ENCODE measurements at places on chromosomes 5 and 9. TPM values are rescaled to one million over a fixed set of nuclear protein-coding genes. Genes with fewer than 3 reads are reported as not detected.

The ATP6V0E1 gene
- total RNA-seq, result 77.1 TPM

The ANKRD18B gene
- total RNA-seq, result 11.0 TPM

The SCGB3A2 gene
- 57.3 TPM for total RNA-seq

The DND1 gene
- total RNA-seq, result 2.9 TPM

The FOXD4L5 gene
- 0.07 TPM for total RNA-seq

- peaks cover 14% of the 10 kb centered on the region for H3K36me3 ChIP-seq
- H3K27ac ChIP-seq, result peak overlapping the region; percentile 91
- no peak for DNase-seq
- H3K4me1 ChIP-seq, result peaks cover 43% of the 10 kb centered on the region
- no peaks in the 10 kb centered on the region for H3K27me3 ChIP-seq
Observed at GRCh38 chr5:9456435-9457042, 89.3 kb downstream of the SEMA5A start.

- no peak for DNase-seq
- H3K27ac ChIP-seq, result no peak overlapping the region
- H3K27me3 ChIP-seq, result peaks cover 5% of the 10 kb centered on the region
- no peaks in the 10 kb centered on the region for H3K36me3 ChIP-seq
- no peak overlapping the region for H3K4me3 ChIP-seq
- H3K4me1 ChIP-seq, result no peaks in the 10 kb centered on the region
Observed at GRCh38 chr5:174247301-174247700, 201.8 kb downstream of the NSG2 start.

GRCh38 chr9:83454076-83454475 is 84.1 kb downstream of the FRMD3 start:
- H3K27me3 ChIP-seq, result no peaks in the 10 kb centered on the region
- no peak overlapping the region for H3K4me3 ChIP-seq
- no peaks in the 10 kb centered on the region for H3K36me3 ChIP-seq
- H3K4me1 ChIP-seq, result no peaks in the 10 kb centered on the region

DNA sequence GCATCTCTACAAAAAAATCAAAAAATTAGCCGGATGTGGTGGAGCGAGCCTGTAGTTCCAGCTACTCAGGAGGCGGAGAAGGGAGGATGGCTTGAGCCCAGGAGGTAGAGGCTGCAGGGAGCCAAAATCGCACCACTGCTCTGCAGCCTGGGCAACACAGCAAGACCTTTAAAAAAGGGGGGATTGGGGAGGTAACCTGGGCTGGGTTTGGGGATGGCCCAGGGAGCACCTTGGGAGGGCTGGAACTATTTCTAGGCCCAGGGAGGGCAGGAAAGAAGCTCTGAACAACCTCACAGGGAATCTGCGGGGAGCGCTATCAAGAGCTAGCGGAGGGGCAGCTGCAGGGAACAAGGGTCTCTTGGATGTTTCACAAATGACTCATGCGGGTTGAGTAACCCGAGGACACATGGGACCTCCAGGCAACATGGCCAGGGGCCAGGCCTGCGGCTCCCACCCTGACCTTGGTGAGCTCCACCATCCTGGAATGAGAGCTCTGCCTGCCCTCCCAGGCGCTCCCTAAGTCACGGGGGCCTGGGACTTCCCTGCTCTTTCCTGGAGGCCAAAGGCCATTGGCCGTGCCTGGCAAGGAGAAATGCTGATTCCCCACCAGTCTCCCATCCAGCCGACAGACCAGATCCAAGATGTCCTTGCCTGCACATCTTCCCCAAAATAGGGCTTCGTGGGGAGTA is 23.4 kb downstream of the SARDH start:
- H3K27ac ChIP-seq, result 0 out of 2 replicates have a peak overlapping the region, but pooled peaks have one; percentile 49
- H3K27me3 ChIP-seq, result no peaks in the 10 kb centered on the region
- no peak for DNase-seq
- peaks cover 5% of the 10 kb centered on the region for H3K4me1 ChIP-seq

DNA sequence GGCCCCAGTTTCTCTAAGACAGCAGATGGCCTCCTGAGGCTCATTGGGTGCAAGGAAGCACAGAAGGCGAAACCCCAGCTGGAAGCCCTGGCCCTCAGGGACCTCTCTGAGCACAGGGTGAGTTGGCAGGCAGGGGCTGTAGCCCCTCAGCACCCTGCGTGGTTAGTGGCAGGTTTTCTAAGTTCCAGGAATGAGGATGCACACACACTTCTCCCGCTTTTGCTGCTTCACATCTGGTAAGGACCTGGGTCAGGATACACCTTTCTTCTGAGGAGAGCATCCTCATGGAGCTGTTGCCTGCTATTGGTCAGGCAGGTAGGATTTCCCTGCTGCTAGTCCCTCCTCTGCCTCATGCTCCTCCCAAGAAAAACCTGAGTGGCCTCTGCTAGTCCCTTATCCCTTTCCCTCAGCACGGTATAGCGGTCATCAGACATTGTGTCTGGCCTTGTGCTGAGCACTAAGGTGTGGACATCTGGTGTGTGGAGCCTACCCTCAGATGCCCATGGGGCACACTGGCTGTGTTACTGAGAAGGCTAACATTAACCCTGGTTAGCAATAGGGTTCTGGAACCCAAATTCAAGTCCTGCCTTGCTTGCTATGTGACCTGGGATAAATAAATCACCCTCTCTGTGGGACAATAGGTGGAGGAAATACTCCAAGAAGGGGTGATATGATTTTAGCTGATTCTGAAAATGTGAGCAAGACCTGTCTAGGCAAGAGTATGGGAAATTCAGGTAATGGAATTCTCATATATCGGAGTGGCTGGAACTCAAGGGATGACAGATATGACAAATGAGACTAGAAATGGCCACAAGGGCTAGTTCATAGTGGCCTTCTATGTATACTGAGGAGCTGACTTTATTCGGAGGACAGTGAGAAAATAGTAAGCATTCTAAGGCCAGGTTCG is 1.6 kb downstream of the SLC22A4 start:
- peaks cover 34% of the 10 kb centered on the region for H3K27me3 ChIP-seq
- H3K4me1 ChIP-seq, result peaks cover 13% of the 10 kb centered on the region
- DNase-seq, result no peak

- peaks cover 3% of the 10 kb centered on the region for H3K4me1 ChIP-seq
- no peak overlapping the region for H3K27ac ChIP-seq
- peaks cover 5% of the 10 kb centered on the region for H3K27me3 ChIP-seq
- DNase-seq, result no peak
- H3K4me3 ChIP-seq, result no peak overlapping the region
- H3K36me3 ChIP-seq, result peaks cover 17% of the 10 kb centered on the region
Observed at GRCh38 chr5:180111273-180112002, 39.9 kb upstream of the RNF130 start.

DNA sequence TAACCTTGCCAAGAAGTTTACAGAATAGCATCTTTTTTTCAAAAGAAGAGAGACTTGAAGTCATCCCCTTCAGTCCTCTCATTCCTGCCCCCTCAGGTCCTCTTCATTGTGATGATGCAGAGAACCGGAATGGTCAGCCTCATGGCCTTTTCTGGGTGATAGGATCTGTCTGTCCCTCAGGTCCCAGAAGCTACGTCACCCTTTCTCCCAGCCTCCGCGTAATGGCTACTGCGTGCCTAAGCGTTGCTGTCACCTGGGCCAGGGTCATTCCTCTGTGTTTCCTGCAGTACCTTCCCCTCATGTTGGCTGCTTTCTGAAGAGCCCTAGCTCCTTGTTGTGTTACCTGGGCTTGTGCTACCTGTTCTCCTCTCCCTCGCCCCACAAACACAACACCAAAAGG is 4.7 kb downstream of the PIK3R1 start:
- peaks cover 59% of the 10 kb centered on the region for H3K27me3 ChIP-seq
- no peak overlapping the region for H3K4me3 ChIP-seq
- H3K4me1 ChIP-seq, result peaks cover 14% of the 10 kb centered on the region
- DNase-seq, result no peak
- no peak overlapping the region for H3K27ac ChIP-seq

- H3K27me3 ChIP-seq, result no peaks in the 10 kb centered on the region
- H3K4me1 ChIP-seq, result peaks cover 9% of the 10 kb centered on the region
Observed at GRCh38 chr9:121399883-121400607, 30.0 kb upstream of the STOM start.

GRCh38 chr9:96513622-96514021 is 63.7 kb downstream of the HABP4 start:
- no peaks in the 10 kb centered on the region for H3K27me3 ChIP-seq
- H3K4me1 ChIP-seq, result peaks cover 12% of the 10 kb centered on the region
- peak overlapping the region; percentile 89 for H3K27ac ChIP-seq
- DNase-seq, result no peak

DNA sequence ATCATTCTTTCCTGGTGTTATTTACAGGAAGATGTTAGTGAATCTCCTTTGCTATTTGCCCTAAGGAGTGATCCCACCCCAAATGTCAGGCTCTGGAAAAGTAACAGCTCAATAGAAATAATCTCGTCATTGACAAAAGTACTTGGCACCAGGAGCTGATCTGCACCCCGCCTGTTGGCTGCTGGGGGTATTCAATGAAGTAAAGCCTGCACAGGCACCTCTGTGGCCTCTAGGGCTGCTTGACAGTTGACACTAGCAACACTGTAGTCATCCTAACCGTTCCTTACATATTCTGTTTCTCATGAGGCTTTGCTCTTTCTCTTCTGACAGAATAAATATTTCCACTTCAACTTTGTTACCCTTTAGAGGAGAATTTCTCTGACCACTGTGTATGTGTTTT is 103.4 kb downstream of the DOCK2 start:
- H3K27me3 ChIP-seq, result no peaks in the 10 kb centered on the region
- H3K4me1 ChIP-seq, result peaks cover 1% of the 10 kb centered on the region
- DNase-seq, result no peak
- H3K36me3 ChIP-seq, result no peaks in the 10 kb centered on the region
- H3K27ac ChIP-seq, result no peak overlapping the region

GRCh38 chr5:139426203-139426885 is 13.0 kb downstream of the DNAJC18 start:
- H3K27ac ChIP-seq, result 0 out of 2 replicates have a peak overlapping the region, but pooled peaks have one; percentile 19
- H3K36me3 ChIP-seq, result peaks cover 31% of the 10 kb centered on the region
- DNase-seq, result no peak

- H3K27ac ChIP-seq, result no peak overlapping the region
- H3K36me3 ChIP-seq, result no peaks in the 10 kb centered on the region
- H3K27me3 ChIP-seq, result peaks cover 6% of the 10 kb centered on the region
- H3K4me3 ChIP-seq, result no peak overlapping the region
- H3K4me1 ChIP-seq, result peaks cover 33% of the 10 kb centered on the region
- DNase-seq, result no peak
Observed at GRCh38 chr5:127960270-127960691, 123.3 kb upstream of the SLC12A2 start.

DNA sequence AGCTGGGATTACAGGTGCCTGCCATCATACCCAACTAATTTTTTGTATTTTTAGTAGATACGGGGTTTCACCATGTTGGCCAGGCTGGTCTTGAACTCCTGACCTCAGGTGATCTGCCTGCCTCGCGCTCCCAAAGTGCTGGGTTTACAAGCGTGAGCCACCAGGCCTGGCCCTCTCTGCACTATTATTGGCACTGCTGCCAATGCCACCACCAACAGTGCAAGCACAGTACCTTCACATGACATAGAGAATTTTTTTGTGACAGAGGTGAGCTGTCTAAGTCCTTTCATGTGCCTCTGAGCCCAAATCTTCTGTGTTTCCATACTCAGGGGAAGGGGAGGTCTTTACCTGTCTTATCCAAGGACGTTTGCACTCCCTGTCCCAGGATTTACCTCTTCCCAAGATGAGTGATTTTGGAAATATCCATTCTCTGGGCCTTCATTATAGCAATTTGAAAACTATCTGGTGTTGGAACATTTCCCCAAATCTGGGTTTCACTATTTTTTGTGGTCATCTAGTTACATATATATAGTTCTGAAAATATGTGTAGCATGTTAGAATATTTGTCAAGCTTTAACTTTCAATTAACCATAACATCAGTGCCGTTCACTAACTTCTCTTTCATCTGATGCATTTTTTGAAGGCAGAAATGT is 5.4 kb upstream of the CD180 start:
- no peak overlapping the region for H3K4me3 ChIP-seq
- peaks cover 3% of the 10 kb centered on the region for H3K4me1 ChIP-seq
- H3K27me3 ChIP-seq, result no peaks in the 10 kb centered on the region
- peaks cover 10% of the 10 kb centered on the region for H3K36me3 ChIP-seq
- H3K27ac ChIP-seq, result no peak overlapping the region
- DNase-seq, result no peak

DNA sequence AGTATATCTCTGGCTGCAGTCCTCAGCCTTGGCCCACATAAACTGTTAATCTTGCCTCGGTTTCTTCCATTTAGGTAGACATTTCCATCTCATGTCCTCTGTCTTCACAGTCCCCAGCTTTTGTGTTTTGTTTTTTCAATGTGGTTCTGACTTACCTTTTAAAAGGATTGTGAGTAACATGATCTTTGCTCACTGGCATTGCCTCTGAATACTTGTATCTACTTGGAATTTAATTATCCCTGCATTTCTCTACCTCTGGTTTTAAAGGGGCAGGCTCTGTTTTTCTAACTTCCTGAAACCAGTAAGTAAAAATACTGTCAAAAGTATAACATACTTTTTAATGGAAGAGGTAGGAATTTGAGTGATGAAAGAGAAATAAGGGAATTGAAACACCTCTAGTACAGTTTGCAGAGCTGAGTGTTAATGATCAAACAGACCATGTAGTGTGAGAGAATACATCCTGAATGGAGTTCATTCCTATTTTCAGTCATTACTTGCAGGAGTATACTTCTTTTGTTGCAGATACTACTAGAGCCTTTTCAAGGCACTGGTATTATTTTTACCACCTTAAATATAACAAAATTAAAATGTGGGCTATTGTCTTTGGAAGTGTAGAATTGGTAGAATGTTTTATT is 62.6 kb downstream of the MTREX start:
- H3K4me3 ChIP-seq, result no peak overlapping the region
- H3K27ac ChIP-seq, result no peak overlapping the region
- peaks cover 70% of the 10 kb centered on the region for H3K36me3 ChIP-seq
- no peak for DNase-seq
- no peaks in the 10 kb centered on the region for H3K4me1 ChIP-seq

DNA sequence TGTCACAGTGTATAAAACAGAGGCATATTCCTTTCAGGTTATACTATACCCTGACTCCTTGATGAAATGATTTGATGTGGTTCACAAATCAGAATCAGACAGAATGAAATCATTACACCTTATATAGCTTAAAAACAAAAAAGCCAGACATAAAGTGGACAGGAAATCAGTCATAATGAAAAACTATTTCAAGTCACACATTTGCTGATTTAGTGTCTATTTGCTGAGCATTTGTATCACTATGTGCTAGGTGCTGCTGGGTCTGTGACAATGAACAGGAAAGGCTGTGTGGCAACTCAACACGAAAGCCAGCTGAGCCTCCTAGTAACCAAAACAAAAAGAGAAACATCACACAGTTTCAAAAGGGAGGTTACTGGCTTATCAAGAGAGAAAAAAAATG is 194.0 kb downstream of the EFNA5 start:
- no peak for DNase-seq
- H3K27me3 ChIP-seq, result no peaks in the 10 kb centered on the region
- H3K4me1 ChIP-seq, result peaks cover 80% of the 10 kb centered on the region
- H3K27ac ChIP-seq, result peak overlapping the region; percentile 39

DNA sequence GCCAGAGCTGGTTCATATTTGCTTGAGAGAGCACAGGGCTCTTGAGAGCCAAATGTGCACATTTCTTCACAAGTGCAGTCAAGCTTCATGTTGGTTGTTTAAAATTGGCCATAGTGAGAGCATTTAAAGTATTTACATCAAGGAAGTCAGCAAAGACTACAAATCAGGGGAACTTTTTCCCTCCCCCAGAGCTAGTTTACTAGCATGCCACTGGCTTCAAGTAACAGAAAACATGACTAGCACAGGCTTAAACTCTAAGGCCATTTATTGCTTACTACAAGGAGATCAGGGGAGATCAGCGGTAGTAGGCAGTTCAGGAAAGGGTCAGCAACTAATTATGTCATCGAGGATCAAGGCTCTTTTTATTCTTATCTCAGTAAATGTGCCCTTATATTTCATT is 11.0 kb upstream of the CCDC171 start:
- no peaks in the 10 kb centered on the region for H3K36me3 ChIP-seq
- DNase-seq, result no peak
- no peak overlapping the region for H3K4me3 ChIP-seq
- H3K27ac ChIP-seq, result no peak overlapping the region

All from WTC11 (cell line).